G401 (cell line): ENCODE measurements at places on chromosomes 13 and 19.
A peak's percentile ranks its signal among the peaks of the same experiment; 100 is the strongest.

GRCh38 chr19:7533925-7534480 lies 1.5 kb upstream of the PNPLA6 start:
- peak; percentile 96 for DNase-seq

DNA sequence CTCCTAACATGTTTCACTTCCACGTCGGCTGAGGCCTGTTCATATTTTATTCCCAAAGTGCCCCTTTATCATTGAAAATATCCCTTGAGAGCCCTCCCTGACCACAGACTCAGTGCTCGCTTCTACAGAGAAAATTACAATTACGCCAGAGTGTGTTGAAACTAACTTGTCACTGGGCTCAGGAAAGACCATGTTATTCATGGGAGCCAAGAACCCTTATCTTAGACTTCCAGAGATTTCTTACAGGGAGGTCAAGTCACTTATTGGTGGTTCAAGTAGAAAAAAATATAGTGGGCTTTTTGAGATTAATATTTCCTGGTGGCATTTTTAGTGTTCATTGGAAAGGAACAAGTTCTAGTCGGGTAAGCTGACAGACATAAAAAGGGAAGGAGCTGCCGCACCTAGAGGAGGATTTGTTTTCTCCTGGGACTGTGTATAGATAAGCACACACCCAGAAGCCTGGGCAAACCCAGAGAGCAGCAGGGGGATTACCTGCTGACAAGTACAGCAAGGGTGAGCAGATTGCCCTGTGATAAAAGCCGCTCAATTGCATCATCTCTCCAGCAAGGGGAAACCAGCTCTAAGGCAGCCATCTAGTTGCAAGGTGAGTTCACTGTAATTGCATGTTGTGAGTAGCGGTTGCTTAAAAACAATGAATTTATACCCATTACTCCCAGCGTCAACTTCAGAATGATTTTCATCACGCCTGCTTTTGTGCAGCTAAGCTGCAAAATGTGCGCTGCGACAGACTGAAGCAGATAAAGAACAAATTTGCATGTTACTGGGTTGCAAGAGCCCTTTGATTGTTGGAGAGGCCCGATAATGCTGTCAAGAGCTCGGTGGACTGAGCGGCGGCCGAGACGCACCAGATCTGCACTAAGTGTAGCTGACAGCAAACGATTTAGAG lies 46.2 kb downstream of the DCT start:
- no peak for DNase-seq

- DNase-seq: peak; percentile 41
Observed at GRCh38 chr13:111219950-111220349, 100.5 kb upstream of the TEX29 start.

- DNase-seq: no peak
Observed at GRCh38 chr19:50964266-50964665, 5.1 kb downstream of the KLK6 start.

- no peak for DNase-seq
Observed at GRCh38 chr13:106815545-106815944, 247.6 kb upstream of the ARGLU1 start.

GRCh38 chr19:47075179-47075810 lies 26.9 kb upstream of the TMEM160 start:
- DNase-seq: no peak

- DNase-seq: peak; percentile 17
Observed at GRCh38 chr19:43310221-43310620, 40.9 kb upstream of the PSG9 start.

DNA sequence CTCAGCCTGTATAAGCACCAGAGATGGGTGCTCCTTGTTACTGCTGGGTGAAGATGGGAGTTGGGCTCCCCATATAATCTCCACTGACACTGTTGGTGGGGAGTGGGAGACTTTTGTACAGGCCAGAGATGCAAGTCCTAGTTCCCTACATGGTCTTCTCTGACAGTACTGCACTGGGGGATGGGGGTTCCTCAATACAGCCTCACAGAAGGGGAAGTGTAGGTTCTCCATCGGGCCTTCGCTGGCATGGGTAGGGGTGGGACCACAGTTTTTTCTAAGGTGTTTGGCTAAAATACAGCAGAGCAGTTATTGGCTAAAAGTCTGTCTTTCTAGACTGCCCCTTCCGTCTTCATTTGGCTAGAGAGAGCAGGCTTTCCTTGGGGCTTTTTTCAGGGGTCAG lies 167.2 kb upstream of the SERP2 start:
- no peak for DNase-seq

DNA sequence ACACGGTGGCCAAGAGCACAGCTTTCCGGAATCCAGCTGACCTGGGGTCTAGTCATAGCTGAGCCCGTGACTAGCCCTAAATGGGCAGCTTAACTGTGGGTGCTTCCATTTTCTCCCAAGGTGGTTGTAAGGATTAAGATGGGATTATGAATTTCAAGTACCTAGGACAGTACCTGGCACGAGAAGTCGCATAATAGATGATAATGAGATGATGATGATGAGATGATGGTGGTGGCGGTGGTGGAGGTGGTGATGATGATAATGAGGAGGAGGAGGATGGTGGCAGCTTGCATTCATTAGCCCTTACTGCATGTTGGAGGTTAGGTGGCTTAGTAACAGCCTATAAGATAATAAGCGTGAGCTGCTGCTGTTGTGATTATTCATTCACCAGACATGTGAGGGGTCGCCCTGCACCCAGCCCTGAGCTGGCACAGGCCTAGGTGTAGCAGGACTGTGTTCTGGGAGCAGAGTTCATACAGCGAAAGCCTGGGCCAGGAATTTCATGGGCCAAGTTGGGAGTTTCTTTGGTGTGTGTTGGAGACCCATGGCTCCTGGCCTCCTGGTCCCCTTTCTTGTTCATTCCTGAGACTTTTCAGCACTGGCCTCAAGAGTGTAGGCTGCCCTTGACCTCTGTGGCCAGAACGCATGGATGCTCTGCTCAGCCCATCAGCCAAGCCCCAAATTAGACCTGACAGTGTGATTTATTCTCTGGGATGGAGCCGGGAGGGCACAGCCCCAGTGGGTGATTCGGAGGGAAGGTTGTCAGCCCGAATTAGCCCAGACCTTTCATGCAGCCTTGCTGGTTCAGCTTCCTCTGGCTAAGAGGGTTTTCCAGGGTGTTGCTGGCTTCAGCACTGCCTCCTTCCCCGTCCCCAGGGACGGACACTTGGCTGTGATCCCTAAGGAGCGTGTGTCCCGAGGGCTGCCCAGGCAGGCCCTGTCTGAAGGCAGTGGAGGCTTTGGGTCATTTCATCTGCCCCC lies 128.8 kb downstream of the SIPA1L3 start:
- no peak for DNase-seq

GRCh38 chr13:104625201-104625600 lies 1559.0 kb upstream of the SLC10A2 start:
- no peak for DNase-seq

DNA sequence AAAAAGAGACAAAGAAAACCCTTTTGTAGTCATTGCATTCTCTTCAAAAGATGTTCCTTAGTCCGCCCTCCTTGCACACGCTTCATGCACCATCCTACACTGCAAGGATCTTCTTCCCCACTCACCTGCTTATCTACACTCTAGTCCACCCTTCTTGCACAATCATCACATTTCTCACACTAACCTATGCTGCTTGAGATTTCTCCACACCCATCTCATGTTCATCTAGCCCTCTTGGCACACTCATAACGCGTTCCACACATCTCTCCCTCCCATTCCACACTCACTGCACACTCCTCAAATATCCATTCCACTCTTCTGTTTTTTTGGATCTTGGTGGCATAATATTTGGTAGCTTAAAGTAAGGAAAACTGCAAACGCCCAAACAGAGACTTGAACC lies 22.3 kb upstream of the HNRNPUL1 start:
- no peak for DNase-seq

GRCh38 chr19:55673465-55673864 lies 1.6 kb upstream of the EPN1 start:
- no peak for DNase-seq

DNA sequence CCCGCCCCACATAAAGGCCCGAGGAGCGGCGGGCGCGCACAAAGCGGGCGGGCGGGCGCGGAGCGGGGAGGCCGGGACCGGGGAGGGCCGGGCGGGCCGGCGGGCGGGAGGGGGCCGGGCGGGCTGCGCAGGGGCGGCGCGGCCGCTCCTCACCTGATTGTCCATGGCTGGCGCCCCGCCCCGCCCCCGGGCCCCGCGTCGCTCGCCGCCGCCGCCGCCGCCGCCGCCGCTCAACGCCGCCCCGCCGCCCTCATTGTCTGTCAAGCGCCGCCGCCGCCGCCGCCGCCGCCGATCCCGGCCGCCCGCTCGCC lies 200 bp downstream of the MLLT1 start:
- DNase-seq: no peak

GRCh38 chr13:73129023-73129422 lies 70.2 kb downstream of the KLF5 start:
- no peak for DNase-seq

DNA sequence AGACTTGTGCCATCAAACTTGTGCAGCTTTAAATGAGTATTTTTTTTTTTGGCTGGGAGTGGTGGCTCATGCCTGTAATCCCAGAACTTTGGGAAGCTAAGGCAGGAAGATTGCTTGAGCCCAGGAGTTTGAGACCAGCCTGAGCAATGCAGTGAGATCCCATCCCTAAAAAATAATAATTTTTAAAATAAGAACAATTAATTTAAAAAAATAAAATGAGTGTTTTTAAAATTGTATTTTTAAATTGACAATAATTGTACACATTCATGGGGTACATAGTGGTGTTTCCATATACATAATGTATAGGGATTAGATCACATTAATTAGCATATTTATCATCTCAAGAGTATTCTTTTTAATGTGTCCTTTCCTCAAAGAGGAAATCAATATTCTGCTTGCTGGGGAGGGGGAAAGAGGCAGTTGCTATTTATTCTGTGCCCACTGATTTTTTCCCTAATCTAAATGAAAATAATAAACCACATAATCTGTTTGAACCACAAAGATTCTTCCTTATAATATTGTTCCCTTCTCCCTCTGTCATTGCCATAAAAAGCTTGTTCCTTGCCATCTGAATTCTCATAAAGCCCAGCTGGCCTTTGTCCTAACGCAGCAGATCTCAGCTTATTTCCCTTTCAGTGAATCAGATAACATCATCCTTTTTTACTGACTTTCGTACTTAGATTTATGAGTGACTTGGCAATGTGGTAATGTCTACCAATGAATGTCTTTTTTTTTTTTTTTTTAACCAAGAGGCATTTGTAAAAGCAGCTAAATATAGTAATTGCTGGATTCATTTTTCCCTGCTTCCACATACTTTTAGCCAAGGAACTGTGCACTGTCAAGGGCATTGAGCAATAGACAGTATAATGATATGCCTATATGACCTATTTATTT lies 81.8 kb upstream of the RUBCNL start:
- no peak for DNase-seq

- DNase-seq: no peak
Observed at GRCh38 chr19:41774515-41774980, 19.2 kb downstream of the CEACAM6 start.

GRCh38 chr19:19417628-19418245 lies 12.3 kb downstream of the GATAD2A start:
- no peak for DNase-seq

DNA sequence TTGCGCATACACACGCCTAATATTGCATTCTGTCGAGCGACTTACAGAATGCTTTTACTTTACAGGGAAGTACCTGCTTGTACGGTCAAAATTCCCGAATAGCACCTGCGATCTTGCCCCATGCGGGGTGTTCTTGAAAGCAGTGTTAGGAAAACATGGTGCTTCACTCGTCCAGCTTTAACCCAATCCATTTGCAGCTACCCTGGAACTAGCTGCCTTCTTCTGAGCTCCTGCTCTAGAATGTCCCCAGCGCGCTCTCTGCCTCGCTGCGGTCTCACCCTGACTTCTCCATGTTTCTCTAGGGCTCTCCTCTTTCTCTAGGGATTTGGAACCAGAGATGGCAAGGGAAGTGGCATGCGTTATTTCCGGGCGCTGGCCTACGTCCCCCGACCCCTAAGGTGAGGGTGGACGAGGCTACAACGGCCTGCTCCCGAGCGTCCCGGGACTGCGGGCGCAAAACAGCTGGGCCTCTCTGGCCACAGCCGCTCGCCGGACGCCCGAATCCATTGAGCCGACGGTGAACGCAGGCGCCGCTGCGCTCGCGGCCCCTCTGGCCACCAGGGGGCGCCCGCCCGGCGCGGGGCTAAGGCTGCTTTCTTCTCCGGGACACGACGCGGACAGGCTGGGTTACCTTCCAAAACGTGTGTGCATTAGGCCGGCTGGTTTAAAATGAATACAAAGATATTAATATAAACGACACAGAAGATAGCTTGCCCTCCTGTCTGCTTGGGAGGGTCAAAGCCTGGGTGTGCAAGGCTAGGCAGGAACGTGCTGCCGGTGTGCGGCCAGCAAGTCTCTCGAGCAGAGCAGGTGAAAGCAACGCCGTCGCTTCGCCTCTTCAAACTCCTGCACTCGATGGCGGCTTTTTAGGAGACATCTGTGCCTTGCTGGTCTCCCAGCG lies 1.8 kb upstream of the SPRY2 start:
- DNase-seq: peak; percentile 80

GRCh38 chr19:53246498-53246897 lies 8.2 kb downstream of the ZNF677 start:
- DNase-seq: no peak

GRCh38 chr13:51922771-51923480 lies 61.2 kb downstream of the CCDC70 start:
- no peak for DNase-seq

DNA sequence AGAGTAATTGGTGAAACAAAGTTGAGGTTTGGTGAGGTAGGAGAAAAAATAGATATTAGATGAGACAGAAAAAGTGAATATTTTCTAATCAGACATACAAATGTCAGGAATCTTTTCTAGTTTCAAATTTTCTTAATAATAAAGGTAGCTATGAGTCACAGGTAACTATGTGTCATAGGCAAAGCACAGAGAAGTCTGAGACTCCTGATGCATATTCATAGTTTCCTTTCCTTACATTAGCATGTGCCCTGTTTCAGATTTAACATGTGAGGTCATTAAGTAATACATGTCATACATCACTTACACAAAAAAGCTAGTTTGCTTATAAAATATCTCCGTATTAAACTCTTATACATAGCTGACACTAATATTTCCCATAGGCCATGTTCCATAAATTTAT lies 1141.3 kb upstream of the PCDH20 start:
- no peak for DNase-seq

DNA sequence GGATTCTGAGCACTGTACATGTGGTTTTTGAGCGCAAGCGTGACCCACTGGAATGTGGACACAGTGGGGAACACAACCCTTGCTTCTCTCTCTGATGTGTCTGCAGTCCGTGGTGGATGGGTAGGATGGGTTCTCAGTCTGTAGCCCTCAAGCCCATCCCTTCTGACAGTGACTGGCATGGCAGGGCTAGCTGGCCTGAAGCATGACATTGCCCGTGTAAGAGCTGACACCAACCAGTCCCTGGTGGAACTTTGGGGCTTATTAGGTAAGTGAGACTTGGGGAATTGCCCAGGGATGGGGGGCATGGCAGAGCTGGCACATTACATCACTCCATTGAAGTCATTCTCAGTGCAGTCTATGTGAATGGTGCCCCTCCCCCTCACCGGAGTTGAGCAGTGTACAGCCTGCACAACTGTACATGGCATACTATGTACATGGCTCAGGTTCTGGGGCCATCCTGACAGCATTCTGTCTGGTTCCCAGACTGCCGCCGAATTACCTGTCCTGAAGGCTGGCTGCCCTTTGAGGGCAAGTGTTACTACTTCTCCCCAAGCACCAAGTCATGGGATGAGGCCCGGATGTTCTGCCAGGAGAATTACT lies 16.8 kb downstream of the CLEC17A start:
- no peak for DNase-seq

GRCh38 chr19:3983936-3984583 lies 1.2 kb downstream of the EEF2 start:
- no peak for DNase-seq

- DNase-seq: no peak
Observed at GRCh38 chr13:45335397-45336024, 5.5 kb downstream of the TPT1 start.

GRCh38 chr13:113028336-113029060 lies 59.5 kb downstream of the MCF2L start:
- no peak for DNase-seq
